ENCODE measurements at places on chromosomes 7 and 10.
A peak's percentile ranks its signal among the peaks of the same experiment; 100 is the strongest.

DNA sequence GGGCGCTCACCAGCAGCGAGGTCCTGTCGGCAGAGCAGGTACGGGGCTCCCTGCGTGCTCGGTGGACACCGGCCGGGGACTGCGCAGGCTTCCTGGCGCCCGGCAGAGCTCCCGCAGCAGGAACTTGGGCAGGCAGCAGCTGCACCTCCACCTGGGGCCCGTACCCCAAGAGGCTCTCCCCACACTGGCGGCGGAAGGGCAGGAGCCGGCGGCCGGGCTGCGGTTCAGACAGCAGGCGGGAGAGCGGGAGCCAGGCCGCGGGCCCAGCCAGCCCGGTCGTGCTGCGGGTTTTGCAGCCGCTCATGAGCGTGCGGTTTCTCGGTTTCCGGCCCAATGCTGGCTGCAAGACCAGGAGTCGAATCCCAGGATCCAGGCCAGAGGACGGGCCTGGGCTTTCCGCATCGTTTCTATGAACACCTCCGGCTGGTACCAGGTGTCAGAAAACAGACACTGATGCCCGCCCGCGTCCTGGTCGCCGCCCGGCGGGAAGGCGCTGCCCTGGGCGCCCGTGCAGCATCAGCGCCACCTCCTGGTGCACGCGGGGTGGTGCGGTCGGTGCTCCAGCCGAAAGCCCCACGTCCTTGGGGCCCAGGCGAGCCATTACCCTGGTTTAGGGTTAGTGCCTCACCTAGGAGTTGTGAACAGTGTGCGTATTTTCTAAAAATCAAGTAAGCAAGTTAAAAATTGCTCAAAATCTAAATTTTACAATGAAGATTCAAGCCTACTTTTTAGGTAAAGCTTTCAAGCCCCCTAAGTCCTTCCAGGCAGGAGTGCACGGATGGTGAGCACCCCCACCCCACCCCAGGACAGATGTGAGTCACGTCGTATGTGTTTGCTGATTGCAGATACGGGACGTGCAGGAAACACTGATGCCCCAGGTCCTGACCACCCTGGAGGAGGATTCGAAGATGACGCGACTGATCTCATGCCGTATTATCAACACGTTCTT lies 47.4 kb upstream of the PRKAR1B start:
- DNase-seq, result no peak

GRCh38 chr7:146768957-146769356 lies 652.4 kb downstream of the CNTNAP2 start:
- DNase-seq, result no peak

DNA sequence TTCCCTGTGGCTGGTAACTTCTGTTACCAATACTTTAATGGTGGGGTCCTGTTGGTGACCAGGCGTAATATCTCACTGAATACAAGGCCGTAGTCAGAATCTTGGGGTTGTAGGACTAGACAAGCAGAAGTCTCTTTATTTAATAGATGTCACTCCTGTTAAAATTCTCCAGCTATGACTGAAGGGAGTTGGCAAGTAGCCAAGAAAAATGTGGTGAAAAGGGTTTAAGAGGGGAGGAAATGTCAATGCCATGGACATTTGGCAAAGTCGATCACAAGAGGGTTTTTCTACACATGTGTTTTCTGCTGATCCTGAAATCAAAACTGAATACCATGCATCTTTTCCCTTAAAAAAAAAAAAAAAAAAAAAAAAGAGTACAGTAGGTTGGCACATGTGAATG lies 533.5 kb downstream of the AUTS2 start:
- peak; percentile 63 for DNase-seq

- DNase-seq, result no peak
Observed at GRCh38 chr7:137572056-137572784, 228.7 kb upstream of the PTN start.

GRCh38 chr7:89001306-89001705 lies 205.8 kb upstream of the TEX47 start:
- DNase-seq, result no peak

DNA sequence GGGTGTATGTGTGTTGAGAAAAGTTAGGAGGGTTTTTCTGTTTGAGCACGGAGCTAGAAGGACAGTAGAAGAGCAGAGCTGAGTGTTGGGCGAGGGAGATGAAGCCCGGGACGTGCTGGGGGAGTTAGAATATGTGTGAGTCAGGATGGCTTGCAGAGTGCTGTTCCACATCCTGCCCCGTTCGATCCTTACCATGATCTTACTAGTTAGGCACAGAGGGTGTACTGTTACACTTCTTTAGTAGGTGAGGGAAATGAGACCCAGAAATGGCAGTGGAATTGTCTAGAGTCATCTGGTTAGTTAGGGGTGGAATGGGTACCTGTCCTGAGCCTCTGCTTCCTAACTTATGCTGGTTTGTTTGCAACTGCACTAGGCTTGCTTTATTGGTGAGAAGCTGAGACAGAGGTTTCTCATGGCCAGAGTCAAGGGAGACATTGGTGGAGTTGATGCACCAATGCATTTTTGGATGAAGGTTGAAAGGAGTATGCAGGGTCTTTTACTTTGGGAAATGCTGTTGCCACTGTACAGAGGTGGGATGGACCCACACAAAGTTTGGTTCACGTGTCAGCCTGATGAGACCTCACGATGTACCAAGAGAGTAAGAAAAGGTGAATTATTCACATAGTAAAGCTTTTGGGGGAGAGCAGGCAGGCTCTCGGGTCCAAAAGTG lies 42.4 kb downstream of the CCNY start:
- DNase-seq, result no peak

DNA sequence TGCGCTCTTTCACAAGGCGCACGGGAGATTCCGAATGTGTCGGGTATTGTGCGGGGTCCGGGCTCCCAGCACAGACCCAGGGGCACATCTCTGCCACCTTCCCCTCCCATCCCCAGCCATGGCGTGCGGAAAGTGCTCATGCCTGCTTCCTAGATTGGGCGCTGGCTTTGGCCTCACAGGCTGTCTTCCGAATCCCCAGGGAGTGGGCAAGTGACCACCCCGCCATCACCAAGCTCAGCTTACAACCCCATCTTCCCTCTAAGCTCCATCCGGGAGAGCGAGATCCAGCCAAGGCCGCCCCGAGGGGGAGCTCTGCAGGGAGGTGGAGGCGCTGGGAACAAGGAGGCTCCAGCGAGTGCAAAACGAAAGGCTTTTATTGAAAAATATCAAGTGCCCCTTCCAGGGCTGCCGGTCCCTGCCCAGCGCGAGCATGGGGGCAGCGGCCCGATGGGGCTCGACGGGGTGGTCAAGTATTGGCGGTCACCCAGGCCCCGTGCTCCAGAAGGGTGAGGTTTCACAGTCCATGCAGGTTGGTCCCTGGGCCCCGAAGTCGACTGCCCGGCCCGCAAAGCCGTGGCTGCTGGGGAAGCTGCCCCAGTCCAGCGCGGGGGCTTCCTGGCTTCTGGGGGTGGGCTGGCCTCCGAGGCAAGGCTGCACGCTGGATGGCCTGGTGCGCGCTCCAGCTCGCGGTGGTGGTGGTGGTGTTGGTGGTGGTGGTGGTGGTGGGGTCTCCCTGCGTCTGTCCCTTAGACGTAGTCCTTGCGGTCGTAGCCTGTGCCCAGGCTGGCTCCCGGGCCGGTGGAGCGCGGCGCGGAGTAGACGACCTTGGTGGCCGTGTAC lies 1.2 kb downstream of the CLDN3 start:
- DNase-seq, result no peak

Data from NCI-H2029 treated with DMSO at 0.1 percent for 48 hours (cell line).